ENCODE measurements at places on chromosomes 16 and 17.
A peak's percentile ranks its signal among the peaks of the same experiment; 100 is the strongest.

- DNase-seq, result no peak
Measured at GRCh38 chr17:12538003-12538402, 127.7 kb upstream of the MYOCD start.

- peak; percentile 64 for DNase-seq
Measured at GRCh38 chr17:78268951-78269905, 37.8 kb downstream of the TMEM235 start.

DNA sequence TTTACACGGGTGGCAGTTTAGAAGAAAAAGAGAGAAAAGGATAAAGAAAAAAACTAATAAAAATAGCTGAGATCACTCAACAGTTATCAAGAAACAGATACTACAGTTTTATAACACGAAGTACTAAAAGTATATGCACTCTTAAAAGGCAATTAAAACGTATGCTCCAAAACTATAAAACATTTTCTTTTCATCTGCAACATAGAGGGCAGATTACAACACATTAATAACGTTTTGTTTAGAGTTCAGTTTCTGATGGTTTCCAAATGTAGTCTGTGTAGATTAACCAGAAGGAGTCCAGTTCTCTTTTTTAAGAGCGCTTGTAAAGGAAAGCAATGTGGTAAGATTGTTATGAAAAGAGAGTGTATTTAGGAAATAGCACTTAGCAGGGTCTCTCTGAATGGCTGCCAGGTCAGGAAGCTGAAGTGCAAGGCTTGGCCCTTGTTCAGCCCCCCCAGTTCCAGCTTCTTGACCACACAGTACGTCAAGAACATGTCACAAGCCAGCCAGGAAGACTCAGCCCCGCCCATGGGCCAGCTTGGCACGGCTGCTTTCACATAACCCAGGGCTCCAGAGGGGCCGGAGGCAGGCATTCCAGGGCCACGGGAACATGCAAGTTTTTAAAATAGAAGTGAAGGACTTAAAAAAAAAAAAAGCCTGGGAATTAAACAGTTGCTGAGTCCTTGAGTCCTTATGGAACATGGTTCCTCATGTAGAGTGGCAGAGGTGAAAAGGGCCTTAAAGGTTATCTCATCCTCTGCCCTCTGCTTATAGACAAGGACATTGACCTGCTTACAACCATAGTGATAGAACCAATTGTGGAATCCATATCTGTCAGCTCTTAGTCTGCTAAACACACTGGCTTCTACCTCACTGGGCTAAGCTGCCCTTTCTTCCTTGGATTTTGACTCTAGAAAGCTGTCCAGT, 147.4 kb upstream of the TBX2 start:
- DNase-seq, result no peak

DNA sequence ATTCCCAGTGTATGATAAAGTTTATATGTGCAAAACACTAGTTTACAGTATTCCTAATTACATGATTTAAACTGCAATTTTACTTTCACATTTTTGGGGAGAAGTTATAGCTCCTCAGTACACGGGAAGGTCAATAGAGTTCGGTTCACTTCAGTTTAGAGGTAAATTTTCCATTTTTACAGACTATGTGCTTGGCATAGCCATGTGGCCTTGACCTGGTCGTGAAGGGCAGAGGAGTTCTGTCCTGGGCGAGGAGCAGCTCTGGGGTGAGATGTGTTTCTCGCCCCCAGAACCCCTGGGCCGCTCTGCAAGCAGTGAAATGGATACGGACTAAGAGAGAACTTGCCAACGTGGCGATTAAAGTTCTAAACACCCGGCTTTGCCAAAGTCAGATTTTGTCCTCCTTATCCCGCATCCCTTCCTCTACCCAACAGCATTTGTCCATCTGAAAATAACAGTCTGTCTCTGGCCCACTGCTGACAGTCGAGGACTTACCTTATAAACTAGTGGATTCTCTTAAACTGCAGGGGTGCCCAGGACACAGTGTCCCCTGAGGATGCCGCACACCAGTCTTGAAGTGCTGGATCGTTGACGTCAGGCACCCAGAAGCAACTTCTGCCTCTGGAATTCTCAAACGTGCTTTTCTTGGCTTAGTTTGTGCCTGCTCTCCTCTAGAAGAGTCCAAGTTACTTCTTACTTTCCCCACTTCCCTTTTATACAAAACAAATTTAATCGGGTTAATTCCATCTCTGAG, 1.5 kb upstream of the SIAH1 start:
- DNase-seq, result no peak

DNA sequence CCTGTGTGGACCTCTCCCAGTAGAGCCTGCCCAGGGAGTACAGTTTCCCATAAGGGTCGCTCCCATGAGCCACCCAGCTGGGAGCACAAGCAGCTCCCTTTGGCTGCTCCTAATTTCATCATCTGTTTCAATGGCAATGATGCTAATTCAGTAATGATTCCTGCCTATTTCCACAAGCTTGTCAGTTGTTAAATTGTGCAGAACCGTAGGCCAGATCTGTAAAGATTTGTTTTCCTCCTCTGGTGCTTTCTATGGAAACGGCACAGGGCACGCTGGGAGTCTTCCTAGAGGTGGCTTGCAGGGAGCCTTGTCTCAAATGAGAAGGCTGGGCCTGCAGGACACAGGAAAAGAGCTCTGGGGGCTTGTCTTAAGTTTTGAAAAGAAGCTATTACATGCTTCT, 223.7 kb downstream of the CBLN1 start:
- no peak for DNase-seq

DNA sequence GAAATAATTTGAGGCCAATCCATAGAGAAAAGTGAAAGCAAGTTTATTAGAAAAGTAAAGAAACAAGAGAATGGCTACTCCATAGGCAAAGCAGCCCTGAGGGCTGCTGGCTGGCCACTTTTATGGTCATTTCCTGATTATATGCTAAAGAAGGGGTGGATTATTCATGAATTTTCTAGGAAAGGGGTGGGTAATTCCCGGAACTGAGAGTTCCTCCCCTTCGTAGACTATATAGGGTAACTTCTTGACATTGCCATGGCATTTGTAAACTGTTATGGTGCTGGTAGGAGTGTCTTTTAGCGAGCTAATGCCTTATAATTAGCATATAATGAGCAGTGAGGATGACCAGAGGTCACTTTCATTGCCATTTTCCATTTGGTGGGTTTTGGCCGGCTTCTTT, 4.4 kb downstream of the DHRS7B start:
- DNase-seq, result no peak

Measured in NCI-H524 (cell line).